Suprapubic skin (tissue), 4 donors: ENCODE measurements at places on chromosomes 11 and 22.

DNA sequence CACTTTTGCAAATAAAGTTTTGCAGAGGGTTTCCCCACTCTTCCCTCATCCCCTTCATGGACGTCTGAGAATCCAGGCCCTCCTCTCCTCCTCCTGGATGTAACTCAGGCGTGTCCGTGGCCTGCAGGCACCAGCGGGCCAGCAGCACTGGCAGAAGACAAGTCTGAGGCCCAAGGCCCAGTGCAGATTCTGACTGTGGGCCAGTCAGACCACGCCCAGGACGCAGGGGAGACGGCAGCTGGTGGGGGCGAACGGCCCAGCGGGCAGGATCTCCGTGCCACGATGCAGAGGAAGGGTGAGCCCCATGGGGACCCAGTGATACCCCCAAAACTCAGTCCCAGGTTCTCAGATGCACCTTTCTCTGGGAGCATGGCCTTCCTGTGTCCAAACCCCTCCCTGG lies 14.4 kb downstream of the TUB start:
- peaks cover 30% of the 10 kb centered on the region for H3K36me3 ChIP-seq
- peaks cover 4% of the 10 kb centered on the region for H3K4me1 ChIP-seq
- no peaks in the 10 kb centered on the region for H3K27me3 ChIP-seq

DNA sequence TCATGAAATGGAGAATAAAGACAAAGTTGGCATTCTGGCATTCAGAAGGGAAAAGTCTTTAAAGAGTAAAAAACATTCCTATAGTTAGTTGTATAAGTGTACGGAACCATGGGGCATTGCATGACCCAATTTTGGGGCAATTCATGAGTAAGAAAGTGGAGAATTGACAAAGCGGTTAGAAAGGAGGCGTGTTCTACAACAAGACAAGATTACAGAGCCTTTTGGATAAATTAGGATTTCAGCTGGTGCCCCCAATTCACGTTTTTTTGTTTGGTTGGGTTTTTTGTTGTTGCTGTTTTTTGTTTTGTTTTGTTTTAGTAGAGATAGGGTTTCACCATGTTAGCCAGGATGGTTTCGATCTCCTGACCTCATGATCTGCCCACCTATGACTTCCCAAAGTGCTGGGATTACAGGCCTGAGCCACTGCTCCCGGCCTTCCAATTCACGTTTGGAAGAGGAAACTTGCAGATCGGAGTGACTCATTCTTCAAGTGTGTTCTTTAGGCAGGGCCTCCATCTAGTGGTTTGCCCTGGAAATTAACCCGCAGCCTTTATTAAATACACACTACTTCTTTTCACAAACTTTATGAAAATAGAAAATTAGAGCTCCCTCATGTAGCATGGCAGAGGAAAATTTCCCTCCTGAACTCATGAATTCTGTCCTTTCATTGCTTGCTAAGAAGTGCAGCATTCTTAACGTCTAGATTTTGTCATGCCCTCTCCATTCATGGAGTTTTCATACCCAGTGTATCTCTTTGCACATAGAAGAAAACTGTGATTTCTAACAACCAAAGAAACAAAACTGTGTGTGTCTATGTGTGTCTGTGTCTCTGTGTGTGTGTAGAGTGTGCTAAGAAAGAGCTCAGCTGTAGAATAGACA lies 118.1 kb downstream of the BBOX1 start:
- DNase-seq: no peak
- H3K4me1 ChIP-seq: peaks cover 5% of the 10 kb centered on the region
- no peaks in the 10 kb centered on the region for H3K27me3 ChIP-seq
- H3K36me3 ChIP-seq: no peaks in the 10 kb centered on the region
- no peak overlapping the region for H3K4me3 ChIP-seq

DNA sequence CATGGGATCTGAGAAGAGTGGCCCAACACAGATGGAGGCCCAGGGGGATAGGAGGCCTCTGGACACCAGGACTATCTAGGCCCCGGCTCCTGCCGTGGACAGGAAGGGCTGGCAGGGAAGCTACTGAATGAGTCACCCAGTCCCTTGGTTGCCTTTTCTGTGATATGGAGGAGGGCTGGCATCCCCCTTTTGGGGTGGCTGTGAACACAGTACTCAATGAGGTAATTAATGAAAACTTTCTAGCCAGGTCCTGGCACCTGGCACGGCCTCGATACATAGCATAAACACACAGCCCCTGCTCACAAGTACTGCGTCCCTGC lies 163.2 kb downstream of the CHST1 start:
- no peaks in the 10 kb centered on the region for H3K36me3 ChIP-seq
- H3K4me1 ChIP-seq: no peaks in the 10 kb centered on the region
- H3K4me3 ChIP-seq: no peak overlapping the region
- H3K27me3 ChIP-seq: no peaks in the 10 kb centered on the region

- no peak for DNase-seq
- H3K27ac ChIP-seq: no peak overlapping the region
- H3K4me1 ChIP-seq: no peaks in the 10 kb centered on the region
- H3K27me3 ChIP-seq: peaks cover 27% of the 10 kb centered on the region
- H3K36me3 ChIP-seq: no peaks in the 10 kb centered on the region
Measured at GRCh38 chr22:48907591-48907990, 920.1 kb downstream of the BRD1 start.

DNA sequence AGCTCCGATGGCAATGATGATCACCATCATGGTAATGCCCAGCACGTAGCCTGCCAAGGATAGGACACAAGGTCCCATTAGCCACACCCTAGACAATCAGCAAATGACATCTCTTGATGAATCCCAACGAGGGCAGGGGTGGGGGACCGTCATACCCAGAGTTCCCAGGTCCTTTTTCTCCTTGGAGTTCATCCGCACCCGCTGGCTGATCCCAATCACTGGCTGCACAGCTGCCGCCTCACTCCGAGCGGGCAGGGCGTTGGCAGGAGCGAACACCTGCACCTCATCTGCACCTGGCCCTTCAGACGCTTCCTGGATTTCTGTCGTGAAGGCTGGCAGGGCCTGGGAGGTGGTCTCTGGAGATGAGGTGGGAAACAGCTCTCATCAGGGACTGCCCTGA lies 2.9 kb downstream of the PIK3IP1 start:
- DNase-seq: no peak
- peaks cover 55% of the 10 kb centered on the region for H3K4me1 ChIP-seq
- H3K36me3 ChIP-seq: peaks cover 50% of the 10 kb centered on the region
- no peaks in the 10 kb centered on the region for H3K27me3 ChIP-seq
- peak overlapping the region; percentile 95 for H3K27ac ChIP-seq
- peak overlapping the region; percentile 62 for H3K4me3 ChIP-seq

DNA sequence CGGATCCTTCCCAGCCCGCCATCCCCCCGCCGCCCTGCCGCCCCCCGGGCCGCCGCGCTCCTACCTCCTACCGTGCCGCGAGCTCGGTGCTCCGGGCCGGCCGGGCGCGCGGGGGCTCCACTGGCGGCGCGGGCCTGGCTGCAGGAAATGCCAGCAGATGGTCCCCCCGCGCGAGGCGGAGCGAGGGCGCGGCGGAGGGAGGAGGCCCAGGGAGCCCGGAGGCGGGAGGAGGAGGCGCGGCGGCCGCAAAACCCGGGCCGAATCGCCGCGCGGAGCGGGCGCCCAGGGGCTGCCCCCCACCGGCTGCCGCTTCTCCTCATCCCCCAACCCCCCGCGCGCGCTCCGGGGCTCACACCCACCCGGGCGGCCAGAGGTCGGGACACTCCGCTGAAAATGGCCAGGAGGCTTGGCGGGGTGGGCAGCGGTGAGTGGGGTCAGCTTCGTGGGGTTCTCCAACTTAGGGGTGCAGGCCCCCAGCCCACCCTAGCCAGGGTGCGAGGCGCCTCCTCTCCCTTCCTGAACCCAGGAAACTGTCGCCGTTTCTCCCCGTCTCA lies at the start of gene OSBPL5:
Gene OSBPL5 (minus strand): TSS at position 159 of the 554 bp plus-strand sequence. CDS start 36,162 bp downstream, outside the sequence.
- peak within 1 kb of the TSS; percentile 90 for H3K27ac ChIP-seq
- H3K36me3 ChIP-seq: no peaks in the 10 kb centered on the region
- H3K4me1 ChIP-seq: peaks cover 79% of the 10 kb centered on the region
- peak; percentile 87 for DNase-seq
- peak within 1 kb of the TSS; percentile 87 for H3K4me3 ChIP-seq
